Prostate gland (tissue), 2 donors: ENCODE measurements at places on chromosomes 5 and 9.

DNA sequence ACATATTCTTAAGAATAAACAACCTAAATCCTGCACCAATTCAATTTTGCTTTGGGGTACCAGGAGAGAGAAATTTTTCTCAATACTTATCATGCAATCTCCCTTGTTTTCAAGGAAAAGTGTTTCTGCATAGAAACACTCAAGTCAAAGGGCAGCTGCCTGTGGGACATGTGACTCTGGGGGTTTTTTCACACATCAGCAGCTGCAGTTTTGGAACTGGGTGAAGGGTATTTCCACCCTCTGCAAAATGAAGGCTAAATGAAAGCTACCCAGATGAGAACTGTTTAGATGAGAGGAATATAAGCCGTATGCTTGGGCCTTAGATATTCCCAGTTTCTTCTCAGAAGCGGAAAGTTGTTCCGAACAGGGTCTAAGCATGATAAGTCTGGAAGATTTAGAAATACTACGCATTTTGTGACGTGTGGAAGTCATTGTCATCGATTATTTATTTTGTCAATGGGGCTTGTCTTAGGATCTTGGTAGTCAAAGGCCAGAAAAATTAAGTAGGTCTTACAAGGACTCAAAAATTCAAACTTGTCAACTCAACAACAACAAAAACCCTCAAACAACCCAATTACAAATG lies 64.3 kb upstream of the BOD1 start:
- DNase-seq = no peak

DNA sequence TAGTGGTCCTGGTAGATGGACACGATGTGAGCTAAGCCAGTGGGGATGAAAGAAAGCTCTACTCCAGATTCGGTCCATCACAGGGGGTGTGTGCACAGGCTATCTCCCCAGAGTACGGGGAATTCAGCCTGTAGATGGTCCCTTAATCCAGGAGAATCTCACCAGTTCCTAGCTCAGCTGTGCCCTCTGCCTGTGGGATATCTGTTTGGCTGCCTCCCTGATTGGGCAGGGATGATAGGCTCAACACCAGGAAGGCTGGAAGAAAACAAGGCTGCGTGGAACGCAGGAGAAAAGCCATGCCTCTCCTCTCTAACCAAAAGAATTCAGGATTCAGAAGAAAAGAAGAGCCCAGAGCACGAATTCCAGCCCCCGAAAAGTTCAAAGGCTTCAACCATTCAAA lies 40.9 kb downstream of the VLDLR start:
- DNase-seq = no peak

GRCh38 chr9:69198521-69199220 lies 24.6 kb downstream of the TJP2 start:
- DNase-seq = no peak

GRCh38 chr5:168992687-168993086 lies 308.3 kb downstream of the SLIT3 start:
- DNase-seq = peak; percentile 33

DNA sequence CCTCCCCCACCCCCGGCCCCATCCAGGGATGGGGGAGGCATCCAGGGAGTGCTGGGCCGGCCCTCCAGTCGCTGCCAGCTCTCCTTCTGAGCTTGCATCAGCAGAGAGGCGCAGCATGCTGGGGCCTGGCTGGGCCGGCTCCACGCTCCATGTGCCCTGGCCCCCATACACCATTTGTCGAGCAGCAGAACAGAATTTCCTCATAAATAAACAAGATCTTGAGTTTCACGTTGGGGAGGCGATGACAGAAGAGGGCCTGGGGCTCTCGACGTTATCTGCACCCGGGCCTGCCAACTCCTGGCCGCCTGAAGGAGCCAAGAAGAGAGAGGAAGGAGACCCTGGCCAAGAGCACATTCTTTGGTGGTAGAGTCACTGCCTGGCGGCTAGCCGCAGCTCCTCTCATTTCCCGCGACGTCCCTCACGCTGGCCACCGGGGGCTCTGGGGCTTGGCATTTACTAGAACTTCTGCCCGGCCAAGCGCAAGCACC lies 177.0 kb downstream of the FGF18 start:
- DNase-seq = peak; percentile 48

DNA sequence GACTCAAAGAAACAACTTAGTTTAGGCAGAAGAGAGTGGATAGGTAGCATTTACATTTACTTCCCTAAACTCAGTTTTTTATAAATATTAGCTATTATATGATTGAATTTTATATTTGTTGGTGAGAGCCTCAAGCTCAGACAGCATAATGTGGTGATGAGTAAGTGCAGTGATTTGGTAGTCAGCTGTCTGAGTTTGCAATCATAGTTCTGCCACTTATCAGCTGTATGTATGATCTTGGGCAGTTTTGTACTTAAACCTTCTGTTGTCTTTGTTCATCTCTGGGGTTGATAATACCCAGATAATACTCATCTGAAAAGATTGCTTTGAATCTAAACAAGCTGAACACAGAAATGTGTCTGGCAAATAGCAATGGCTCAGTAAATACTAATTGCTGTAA lies 108.8 kb downstream of the ANXA1 start:
- DNase-seq = no peak

DNA sequence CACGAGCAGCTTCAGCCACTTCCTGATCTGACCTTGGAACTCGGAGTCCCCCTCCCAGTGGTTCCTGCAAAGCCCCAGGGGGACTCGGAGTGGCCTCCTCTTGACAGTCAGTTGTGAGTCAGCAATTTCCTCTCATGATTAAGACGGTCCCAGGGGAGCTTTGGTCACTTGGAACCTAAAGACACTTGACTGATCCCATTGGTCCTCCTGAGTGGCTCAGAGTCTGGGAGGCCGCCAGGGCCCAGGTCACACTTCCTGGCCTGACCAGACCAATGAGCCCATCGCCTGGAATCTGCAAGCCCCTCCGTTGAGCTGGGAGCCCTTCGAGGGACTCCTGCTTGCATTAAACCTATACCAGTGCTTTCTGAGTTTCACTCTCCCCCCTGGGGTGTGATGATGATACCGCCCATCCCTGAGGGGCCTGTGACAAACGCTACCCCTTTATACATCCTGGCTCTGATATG lies 29.1 kb downstream of the TSPAN17 start:
- no peak for DNase-seq

DNA sequence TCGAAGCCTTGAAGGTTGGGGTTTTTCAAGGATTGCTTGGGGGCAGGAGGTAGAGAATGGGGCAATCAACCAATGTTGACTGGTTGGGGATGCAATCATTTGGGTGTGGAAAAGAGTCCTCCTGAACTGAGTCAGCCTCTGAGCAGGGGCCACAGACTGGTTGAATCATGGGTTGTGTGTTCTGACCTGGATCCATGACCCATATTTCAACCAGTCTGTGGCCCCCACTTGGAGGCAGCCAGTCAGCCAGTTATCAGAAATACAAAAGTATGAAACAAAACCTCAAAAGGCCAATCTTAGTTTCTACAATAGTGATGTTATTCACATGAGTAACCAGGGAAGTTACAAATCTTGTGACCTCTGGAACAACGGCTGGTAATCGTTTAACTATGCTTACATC lies 81.4 kb upstream of the RANBP6 start:
- DNase-seq = no peak

GRCh38 chr5:107779437-107779836 lies 108.7 kb upstream of the EFNA5 start:
- DNase-seq = no peak

DNA sequence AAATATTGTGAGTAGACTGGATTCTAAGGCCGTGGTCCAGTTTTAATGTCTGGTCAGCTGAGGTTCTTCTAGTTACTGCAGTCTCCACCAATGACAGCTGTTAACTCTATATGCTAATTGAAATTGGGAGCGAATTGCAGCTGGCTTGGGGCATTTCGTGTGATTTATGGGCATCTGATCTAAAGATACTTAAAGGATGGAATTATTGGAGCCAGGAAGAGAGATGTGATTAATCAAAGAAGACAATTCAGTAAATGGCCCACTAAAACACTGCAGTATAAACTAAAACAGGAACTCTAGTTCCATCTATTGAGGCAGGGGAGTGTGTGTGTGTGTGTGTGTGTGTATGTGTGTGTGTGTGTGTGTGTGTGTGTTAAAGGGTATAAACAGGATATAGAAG lies 157.5 kb upstream of the IQGAP2 start:
- DNase-seq = no peak

GRCh38 chr9:113853333-113853732 lies 22.8 kb upstream of the ZNF618 start:
- no peak for DNase-seq
